ENCODE measurements at places on chromosomes 1 and 21. TPM values are rescaled to one million over a fixed set of nuclear protein-coding genes. Genes with fewer than 3 reads are reported as not detected.

DAB1 gene
- 2.7 TPM for polyA plus RNA-seq

KCNT2 gene
- polyA plus RNA-seq: 0.66 TPM

ZBTB18 gene
- polyA plus RNA-seq: 13.1 TPM

INPP5B gene
- 4.1 TPM for polyA plus RNA-seq

CAPZA1 gene
- 45.4 TPM for polyA plus RNA-seq

E2F2 gene
- polyA plus RNA-seq: 0.06 TPM

ACBD3 gene
- 9.3 TPM for polyA plus RNA-seq

LDLRAD1 gene
- not detected for polyA plus RNA-seq

NCSTN gene
- polyA plus RNA-seq: 44.2 TPM

OR2T4 gene
- polyA plus RNA-seq: not detected

SYT14 gene
- polyA plus RNA-seq: not detected

CA14 gene
- polyA plus RNA-seq: 3.3 TPM

All from heart right ventricle (tissue), 16 donors.